ENCODE measurements at places on chromosomes 3 and 15.
A peak's percentile ranks its signal among the peaks of the same experiment; 100 is the strongest.

GRCh38 chr3:181723625-181724191, 12.0 kb downstream of the SOX2 start:
- no peak for DNase-seq

DNA sequence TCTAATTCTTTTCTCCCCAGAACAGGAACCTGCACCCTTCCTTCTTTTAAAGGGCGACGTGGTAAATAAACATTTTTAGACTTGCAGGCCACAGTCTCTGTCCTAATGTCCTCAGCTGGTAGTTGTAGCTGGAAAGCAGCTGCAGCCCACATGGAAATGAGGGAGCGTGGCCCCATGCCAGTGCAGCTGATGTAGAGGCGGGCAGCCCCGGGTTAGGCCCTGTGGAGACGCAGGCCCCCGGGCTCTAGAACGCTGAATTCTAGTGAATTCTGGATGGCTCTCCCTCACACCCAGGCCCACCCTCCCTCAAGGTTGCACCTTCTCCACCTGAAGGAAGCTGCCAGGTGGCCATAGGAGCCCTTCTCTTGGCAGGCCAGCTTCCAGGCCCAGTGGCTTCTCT, 52.3 kb downstream of the PGPEP1L start:
- peak; percentile 26 for DNase-seq

DNA sequence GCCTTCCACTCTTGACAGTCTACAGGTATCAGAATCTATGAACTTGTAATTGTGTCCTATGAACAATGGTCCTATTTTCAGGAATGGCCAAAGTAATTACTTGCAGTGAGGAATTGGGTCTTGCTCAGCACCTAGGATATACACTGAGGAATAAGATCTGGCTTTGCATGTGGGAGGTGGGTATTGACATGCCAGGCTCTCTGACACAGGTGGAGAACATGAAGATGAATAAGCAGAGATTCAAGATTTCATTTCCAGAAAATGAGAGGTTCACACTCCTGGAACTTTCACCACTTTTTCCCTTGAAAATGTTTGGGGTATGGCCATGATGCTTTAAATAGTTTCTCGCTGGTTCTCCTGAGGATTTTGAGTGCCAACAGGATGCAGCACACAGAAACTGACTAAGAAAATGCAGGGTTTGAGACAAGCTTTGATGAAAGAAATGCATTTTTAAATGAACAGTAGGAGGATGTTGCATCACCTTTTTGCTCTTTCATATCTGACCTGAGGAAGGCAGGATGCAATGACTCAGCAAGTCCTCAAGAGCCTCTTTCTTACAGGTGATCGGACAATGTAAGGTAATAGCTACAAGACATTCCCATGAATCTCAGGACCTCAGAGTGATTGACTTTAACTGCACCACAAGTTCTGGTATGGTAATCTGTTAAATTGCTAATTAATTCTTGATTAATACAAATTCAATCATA, 3.7 kb downstream of the HRG start:
- DNase-seq = no peak

DNA sequence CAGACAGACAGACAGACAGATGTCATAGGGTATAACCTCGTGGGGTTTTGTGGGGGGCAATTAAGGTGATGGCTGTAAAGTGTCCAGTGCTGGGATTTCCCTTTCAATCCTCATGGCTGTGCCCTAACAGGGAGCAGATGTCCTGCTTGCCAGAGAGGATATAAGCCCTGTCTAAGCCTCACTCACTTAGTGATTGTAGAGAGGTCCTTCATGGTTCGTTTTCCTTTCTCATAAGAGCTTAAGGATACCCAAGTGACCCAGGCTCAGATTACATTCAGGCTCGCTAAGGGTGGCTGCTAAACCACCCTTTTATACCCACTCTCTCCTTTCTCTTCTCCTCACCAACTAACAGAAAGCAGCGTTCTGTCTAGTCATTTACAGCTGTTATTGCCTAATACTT, 19.2 kb downstream of the LYSMD2 start:
- DNase-seq = no peak

- DNase-seq = peak; percentile 12
These were observed 244.1 kb upstream of the STT3B start for GRCh38 chr3:31288641-31289100.

GRCh38 chr3:36701249-36701572, 63.1 kb downstream of the DCLK3 start:
- DNase-seq = no peak

DNA sequence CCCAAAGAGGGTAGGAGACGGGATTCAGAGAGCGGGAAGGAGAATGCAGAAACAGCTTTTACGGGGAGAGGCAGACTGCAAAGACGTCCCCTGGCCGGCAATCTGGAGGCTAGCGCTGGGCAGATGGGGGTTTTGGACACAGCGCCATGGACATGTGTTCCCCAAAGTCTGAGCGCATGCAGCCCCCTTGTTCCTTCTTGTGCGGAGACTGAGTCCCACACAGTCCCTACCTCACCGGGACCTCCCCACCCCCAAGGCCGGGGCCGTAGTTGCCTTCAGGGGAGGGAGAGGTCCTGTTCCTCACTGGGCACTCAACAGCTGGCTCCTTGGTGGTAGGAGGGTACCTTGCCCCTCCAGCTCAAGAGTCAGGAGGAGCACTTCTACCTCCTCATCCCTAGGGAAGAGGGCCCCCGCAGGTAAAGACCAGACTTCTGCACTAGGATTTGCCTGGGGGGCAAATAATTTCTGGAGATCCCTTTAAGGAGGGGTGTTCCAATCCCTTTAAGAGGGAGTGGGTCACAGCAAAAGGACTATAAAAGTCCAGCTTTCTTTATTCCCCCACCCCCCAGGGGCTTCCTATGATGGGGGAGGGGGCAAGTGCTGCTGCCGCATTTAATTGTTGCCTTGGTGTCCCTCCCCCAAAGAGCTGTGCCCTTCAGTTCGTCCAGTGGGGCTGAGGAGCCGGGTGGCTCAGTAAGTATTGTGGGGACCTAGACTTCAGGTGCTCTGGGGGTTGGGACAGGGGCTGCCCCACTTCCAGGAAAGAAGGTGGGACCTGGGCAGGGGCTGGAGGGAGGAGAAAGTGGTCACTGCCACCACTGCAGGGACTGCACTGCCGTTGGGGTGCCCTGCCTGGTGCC, 3.6 kb upstream of the BAHD1 start:
- no peak for DNase-seq

Data from skin of body (tissue), 3 donors.